Stimulated activated CD8-positive, alpha-beta memory T cell treated with anti-CD3 and anti-CD28 coated beads, Interleukin-7, amount 100 ng/mL, for 48 hours (primary cell): ENCODE measurements at places on chromosomes 4 and X.

DNA sequence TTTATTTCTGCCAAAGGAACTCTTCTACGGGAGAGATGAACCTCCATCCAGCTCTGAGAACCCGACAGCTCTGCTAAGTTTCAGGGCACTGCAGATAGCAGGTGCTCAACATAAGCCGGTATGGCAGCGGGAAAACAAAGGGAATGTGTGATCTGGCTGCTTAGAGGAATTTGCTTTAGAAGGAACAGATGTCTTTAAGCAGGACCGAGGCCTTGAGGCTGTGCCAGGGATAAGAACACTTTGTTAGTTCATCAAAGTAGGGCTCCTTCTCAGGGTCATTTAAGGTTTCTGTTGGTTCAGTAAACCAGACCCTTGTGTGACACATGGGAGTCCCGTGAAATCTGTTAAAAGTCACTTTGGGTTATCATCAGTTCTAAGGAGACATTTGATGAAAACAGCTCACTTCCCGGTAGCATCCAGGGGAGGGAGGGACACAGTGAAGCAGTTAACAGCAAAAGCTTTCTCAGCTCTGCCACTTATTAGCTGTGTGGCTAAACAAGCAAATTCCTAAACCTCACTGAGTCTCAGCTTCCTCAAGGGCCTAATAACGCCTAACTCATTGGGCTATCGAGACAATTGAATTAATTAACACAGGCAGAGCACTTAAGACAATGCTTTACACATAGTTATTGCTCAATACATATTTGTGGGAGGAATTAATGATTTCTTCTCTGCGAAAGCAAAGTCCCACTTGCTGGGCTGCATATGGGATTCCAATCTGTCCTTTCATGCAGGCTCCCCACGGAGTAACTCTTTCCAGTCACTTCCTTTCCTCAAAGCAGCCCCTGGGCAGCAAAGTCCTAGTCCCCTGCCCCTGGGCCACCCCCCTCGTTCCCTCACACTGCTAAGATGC, 2.9 kb upstream of the FTSJ1 start:
- DNase-seq = no peak

DNA sequence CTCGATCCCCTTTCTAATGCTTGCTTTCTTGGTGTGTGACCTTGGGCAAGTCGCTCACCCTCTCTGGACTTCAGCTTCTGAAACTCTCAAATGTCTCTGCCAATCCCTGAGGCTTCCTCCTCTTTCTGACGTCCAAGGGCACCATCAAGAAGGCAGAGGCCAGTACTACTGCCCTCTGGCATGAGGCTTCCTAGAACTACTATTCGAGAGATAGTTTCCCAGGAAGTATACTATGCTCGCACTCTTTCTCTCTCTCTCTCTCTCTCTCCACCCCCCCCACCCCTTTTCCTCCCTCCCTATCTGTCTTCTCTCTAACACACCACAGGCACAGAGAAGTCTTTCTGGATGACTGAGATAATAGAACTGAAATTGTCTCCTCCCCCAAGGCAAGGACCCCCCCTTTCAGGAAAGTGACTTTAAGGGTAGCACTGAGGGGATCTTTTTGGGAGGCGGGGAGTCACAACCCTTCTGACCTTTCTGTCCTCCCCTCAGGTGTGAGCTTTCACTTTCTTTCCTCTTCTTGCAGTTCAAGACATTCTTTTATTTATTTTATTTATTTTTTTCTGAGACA, 20.0 kb upstream of the BCOR start:
- no peak for DNase-seq

GRCh38 chr4:94941706-94942105, 184.0 kb downstream of the BMPR1B start:
- no peak for DNase-seq

DNA sequence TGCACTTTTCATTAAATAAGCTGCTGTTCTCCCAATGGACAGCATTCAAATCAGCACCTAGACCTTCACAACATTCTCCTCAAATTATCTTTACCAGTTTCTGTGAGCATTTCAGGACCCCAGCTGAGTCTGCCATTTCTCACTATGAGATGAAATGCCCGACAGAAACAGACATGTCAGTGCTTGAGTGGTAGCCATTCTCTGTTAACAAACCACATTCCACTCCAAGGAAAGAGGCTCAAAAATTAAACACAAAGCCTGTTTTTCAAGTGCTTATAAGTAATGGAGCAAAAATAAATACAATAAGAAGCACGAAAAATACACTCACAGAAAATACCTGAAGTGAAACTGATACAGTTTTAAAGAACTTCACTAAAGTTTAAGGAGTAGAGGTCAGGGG, 320.2 kb upstream of the PRPS2 start:
- DNase-seq = no peak

GRCh38 chr4:54233697-54234496, 4.8 kb downstream of the PDGFRA start:
- DNase-seq = no peak

DNA sequence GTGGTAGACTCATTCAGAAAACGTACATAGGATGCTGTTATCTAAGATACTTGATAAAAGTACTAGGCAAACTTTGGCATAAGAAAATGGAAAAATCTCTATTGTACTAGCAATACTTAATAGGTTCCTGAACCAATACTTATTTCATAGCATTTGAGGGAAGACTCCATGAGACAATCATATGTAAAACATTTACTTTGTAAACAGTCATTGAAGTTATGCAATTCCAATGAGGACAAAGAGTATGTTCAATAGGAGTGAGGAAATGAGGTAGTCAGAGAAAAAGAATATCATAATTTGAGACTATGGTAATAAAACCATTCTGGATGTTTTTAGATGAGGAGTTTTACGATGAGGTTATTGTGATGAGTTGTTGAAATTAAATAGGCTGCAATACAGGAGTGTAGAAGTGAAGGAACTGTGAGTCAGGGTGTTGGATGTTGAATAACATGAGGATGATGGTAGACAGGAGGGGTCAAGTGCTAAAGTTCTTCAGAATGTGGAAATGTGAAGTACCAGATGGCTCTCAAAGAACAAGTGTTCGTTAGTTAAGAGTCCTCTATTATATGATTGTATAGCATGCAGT, 397.9 kb downstream of the PPP3CA start:
- DNase-seq = no peak

DNA sequence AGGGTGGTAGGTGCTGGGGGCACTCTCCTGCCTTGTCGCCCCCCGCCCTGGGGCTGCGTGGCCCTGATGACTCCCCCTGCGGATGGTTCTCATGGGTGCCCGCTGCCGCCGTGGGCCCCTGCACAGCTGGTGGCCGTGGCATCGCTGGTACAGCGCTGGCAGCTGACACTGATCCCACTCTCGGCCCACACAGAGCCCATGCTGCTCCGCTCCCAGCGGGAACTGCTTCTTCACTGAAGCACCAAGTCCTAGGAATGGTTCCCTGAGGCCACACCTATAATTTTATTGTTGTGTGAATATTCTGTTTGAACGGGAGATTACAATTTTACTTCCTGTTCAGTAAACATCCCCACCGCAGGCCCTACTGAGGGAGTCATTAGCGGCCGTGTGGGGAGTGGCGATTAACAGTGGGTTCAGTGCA, 138.6 kb upstream of the NKX1-1 start:
- no peak for DNase-seq

GRCh38 chr4:141497627-141498026, 138.8 kb upstream of the IL15 start:
- no peak for DNase-seq

- DNase-seq = no peak
Measured at GRCh38 chrX:25527596-25527995, 511.8 kb upstream of the ARX start.

- DNase-seq = no peak
Measured at GRCh38 chrX:21905313-21905712, 35.2 kb upstream of the SMS start.

DNA sequence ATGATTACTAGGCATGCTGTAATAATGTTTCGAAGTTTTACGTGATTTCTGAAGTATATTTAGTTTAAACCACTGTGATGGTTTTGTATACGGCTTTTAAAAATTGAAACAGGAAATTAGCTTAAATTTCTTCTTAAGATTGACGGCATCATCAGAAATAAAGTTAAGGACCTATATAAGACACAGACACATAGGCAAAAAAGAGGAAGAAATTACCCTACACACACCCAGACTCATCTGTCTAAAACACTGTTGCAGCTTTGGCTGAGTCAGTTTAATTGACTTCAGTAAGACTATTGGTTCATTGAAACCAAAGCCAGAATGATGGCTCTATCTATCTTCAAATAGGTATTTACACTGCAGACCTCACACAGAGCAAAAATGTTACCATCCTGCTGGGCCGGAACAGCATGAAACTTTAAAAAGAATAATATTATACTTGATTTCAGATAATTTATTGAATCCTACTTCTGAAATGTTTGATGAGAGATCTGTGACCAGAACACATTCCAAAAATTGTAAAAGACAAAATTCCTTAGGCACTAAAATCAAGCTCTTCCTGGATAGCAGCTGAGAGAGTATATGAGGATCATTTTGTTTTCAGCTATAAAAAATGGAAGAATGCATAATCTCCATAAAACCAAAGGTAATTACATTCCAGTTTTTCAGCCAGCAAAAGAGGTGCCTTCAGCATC, 4.5 kb downstream of the HHIP start:
- DNase-seq = no peak

DNA sequence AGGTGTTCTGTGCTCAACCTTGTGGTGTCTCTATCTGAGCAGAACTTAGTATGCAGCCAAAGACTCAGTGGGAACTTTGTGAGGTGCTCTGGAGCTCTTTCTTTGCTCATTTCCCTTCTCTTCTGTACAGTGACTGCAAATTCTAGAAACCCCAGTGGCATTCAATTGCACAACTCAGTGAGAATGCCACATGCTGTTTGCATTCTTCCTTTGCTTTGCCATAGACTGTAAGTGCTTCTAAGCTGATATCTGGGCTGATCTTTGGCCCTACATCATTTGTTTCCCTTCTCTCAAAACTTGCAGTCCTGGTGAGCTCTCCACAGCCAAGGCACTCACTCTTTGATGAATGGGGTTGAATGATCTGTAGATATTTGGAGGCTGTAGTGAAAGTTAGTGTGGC, 7.0 kb downstream of the PNMA3 start:
- DNase-seq = no peak

DNA sequence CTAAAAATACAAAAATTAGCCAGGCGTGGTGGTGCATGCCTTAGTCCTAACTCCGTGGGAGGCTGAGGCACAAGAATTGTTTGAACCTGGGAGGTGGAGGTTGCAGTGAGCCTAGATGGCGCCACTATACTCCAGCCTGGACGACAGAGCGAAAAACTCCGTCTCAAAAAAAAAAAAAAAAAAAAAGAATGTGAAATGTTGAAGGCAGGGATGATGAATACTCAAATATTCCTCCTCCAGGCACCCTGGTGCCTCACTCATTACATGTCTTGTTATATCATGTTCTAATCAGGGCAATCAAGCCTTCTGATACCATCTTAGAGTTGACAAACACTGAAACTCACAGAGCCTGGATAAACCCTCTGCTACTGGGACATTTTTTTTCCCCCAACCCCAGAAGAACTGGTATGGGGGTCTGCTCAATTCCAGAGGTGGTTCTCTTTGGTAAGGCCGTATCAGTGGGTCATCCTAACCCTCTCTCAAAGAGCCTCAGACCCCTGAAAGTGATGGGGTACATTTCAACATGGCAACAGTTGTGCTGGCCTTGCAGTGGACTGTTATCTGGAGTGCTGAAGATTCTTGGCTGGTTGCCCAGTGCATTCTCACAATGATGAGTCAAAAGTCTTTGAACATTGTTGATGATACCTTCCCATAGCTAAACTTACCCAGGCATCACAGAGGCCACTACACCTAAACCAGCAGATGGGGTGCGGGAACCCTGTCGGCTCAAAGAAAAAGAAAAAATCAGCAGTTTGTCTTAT, 2.4 kb upstream of the SH3KBP1 start:
- DNase-seq = no peak

DNA sequence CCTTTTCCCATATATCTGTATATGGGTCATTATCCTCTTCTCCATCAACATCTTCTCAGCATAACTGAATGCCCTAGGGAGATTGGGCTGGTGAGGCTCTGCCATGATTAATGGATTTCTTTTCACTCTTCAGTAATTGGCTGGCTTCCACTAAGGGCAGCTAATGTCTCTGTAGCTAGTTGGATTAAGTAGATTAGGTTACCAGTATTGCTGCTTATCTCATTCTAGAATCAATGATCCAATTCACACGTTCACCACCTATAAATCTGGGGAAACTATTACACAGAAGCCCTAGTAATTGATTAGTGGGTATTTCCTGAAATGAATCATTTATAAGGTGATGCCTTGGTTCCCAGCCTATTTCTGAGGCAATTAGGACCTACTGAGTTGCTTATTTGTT, 94.8 kb downstream of the KDR start:
- no peak for DNase-seq

DNA sequence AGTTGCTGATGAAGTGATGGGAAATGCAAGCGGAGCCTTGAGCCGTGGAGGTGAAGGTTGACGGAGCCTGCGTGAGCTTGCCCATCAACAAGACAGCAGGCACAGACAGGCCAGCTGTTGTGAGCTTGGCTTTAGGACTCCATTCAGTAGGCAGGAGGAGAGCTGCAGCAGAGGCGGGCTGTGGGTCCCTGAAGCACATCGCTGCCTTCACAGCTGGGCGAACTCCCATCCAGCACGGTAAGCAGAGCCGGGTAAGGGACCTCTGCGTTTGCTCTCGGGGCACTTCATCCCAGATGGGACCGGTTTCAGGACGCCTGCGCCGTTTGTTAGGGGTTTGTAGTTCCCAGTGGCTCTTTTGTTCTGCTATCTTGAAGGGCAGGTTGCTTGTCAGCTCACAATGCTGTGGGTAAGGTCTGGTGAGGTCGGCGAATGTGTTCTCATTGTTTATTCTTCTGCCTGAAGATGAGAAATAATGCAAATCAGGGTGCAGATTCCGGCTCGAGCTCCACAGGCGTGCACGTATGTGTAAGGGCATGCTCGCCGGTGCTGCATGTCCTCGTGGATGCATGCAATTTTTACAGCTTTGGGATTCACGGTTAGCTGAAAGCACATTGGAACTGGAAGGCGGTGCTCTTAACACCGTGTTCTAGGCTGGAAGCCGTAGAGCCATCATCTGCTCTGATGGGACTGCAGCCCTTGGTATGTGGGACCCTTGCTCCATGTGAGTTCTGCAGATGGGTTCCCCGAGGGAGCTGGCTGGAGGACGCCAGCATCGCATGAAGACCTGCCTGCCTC, 54.6 kb upstream of the CLDN34 start:
- DNase-seq = no peak

DNA sequence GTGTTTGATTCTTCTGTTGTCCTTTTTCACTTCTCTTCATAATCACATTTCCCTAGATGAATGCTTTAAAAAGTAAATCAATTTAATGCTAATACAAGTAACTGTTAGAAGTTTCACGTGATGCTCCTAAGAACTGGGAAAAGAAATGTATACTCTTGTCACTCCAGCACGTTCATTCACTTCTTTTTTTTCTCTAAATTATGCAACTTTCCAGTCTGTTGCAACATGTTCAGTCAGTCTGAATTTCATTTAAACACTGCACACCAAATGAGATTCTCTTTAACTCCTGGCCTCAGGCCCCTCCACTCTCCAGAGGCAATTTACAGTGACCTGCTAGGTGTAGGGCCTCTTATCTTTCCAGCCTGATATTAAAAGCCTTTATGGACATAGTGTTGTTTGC, 321.9 kb downstream of the HS3ST1 start:
- DNase-seq = no peak

- no peak for DNase-seq
Measured at GRCh38 chr4:37827030-37827685, 672 bp downstream of the PGM2 start.
